Stimulated activated CD8-positive, alpha-beta memory T cell treated with anti-CD3 and anti-CD28 coated beads, Interleukin-2, amount 100 ng/mL, for 1 hour (primary cell): ENCODE measurements at places on chromosomes 4 and X.

- no peak for DNase-seq
Observed at GRCh38 chr4:57614257-57614932, 504.2 kb upstream of the IGFBP7 start.

DNA sequence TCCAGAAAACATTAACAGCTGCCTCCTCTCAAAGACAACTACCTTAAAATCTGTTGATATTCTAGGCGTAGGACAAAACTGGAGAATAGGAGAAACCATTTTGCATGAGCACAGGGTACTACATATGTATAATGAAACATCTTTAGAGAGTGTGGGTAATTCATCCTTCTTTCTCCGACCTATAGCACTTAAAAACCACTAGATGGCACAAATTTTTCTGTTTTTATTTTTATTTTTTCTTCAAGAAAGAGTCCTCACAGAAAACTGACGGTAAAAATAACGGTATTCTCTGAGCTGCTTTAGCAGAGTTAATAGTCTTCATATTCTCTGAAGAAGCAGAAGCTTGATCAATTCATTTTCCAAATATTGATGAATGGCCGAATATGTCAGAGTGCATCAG lies 14.6 kb downstream of the SMIM31 start:
- no peak for DNase-seq

DNA sequence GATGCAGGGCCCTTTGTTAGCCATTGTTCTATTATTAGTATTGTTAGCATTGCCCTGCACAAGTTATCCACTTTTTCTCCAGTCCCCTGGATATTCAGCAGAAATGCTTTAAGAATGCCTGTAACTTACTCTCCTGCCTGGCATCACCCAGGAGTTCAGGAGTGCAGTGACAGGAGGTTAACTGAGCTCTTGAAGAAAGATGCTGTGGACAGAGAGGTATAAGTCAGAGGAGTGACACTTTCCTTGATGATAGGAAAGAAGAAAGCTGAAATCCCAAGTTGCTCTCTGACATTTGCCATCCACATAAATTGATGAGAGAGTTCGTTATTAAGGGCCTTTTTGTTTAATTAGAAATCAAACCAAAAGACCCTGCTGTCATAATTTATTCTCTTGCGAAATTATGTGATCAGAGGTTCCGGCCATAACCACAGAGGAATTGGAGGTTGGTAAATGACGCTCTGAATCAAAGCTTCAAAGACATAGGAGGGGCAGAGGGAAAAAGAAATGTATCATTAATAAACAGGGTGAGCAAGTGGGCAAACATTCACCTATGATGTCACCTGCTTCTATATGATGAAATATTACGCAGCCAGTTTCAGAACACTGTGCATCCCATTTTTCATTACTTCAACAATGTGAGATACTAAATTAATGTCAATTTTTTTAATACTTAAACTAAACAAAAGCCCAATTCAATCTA lies 230.2 kb upstream of the JADE1 start:
- no peak for DNase-seq

GRCh38 chr4:36054694-36055422 lies 189.5 kb downstream of the ARAP2 start:
- no peak for DNase-seq

- DNase-seq, result no peak
Observed at GRCh38 chrX:153408871-153409351, 2.4 kb upstream of the ZFP92 start.

GRCh38 chr4:59712470-59712869 lies 1487.7 kb upstream of the ADGRL3 start:
- no peak for DNase-seq

- DNase-seq, result no peak
Observed at GRCh38 chr4:162322054-162322453, 158.3 kb upstream of the FSTL5 start.

GRCh38 chr4:58144721-58145120 lies 1034.5 kb upstream of the IGFBP7 start:
- no peak for DNase-seq
